Mononuclear cell (primary cell): ENCODE measurements at places on chromosomes 1 and 21. TPM values are rescaled to one million over a fixed set of nuclear protein-coding genes. Genes with fewer than 3 reads are reported as not detected.

Gene AMPD2
- 108 TPM for total RNA-seq

Gene CD5L
- not detected for total RNA-seq

Gene PGLYRP3
- not detected for total RNA-seq

Gene SEMA4A
- total RNA-seq = 30.4 TPM

Gene KRTAP19-3
- total RNA-seq = not detected

Gene SPATA46
- not detected for total RNA-seq

Gene SPSB1
- 0.94 TPM for total RNA-seq

Gene HES4
- 3.6 TPM for total RNA-seq

Gene CCDC17
- total RNA-seq = 2.6 TPM

Gene AIRE
- 0.10 TPM for total RNA-seq

Gene LCE6A
- not detected for total RNA-seq

Gene GPA33
- total RNA-seq = 2.6 TPM

Gene GJA8
- not detected for total RNA-seq

Gene DIPK1A
- 6.8 TPM for total RNA-seq

Gene SPRR1B
- total RNA-seq = not detected
